ENCODE measurements at places on chromosomes 2 and 18.

DNA sequence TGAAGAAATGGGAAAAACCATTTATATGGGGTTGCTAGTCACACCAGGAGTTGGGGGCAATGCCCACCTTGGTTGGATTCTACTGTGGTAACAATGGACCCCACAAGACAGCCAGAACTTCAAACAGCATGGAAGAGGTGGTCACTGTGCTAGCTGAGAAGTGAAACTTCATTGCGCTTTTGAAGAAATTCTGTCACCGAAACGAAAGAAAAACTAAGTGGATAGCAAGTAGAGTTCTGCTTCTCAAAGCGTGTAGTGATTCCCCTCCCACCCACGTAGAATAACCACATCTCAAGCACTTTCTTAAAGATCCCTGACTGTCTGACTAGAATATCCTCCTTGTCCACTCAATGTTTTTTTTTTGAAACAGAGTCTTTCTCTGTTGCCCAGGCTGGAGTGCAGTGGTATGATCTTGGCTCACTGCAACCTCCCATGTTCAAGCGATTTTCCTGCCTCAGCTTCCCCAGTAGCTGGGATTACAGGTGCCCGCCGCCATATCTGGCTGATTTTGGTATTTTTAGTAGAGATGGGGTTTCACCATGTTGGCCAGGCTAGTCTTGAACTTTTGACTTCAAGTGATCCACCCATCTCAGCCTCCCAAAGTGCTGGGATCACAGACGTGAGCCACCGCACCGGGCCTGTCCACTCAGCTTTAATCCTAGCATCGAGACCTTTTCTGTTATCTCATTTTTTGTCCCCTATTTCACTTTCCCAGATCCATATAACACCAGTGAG is 30.1 kb upstream of the CCL20 start:
- no peak for DNase-seq

- no peak for DNase-seq
Observed at GRCh38 chr2:132420816-132421805, 4.5 kb downstream of the GPR39 start.

GRCh38 chr2:158969162-158969714 is 798 bp downstream of the TANC1 start:
- no peak for DNase-seq

GRCh38 chr2:63506320-63506719 is 82.0 kb downstream of the WDPCP start:
- no peak for DNase-seq

Data from esophagus squamous epithelium (tissue), 5 donors.